Fibroblast of villous mesenchyme (primary cell): ENCODE measurements at places on chromosomes 1 and 21. TPM values are rescaled to one million over a fixed set of nuclear protein-coding genes. Genes with fewer than 3 reads are reported as not detected.

The PLCH2 gene
- total RNA-seq = under 0.01 TPM in 2 replicates

The KRTAP21-2 gene
- not detected in 2 replicates for total RNA-seq

The F3 gene
- total RNA-seq = 198 and 506 TPM in 2 replicates

The LCE3E gene
- not detected in 2 replicates for total RNA-seq

GRCh38 chr1:52237430-52237829 is 95.5 kb downstream of the ZFYVE9 start:
- DNase-seq = peak; percentile 55

DNA sequence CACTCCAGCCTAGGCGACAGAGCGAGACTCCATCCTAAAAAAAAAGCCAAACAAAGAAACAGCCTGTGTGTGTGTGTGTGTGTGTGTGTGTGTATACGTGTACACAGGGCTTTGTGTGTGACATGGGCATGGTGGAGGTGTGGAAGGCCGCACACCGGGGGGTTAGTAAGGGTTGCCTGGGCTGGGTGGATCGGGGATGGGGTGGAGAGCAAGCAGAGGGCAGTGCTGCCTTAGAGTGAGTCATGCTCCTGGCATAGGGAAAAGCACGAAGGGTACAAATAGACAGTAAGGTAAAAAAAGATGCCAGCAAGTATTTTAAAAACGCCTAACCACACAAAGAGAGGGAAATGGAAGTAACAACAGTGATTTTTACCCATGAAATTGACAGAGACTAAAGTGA is 6.2 kb downstream of the PRMT2 start:
- no peak for DNase-seq

DNA sequence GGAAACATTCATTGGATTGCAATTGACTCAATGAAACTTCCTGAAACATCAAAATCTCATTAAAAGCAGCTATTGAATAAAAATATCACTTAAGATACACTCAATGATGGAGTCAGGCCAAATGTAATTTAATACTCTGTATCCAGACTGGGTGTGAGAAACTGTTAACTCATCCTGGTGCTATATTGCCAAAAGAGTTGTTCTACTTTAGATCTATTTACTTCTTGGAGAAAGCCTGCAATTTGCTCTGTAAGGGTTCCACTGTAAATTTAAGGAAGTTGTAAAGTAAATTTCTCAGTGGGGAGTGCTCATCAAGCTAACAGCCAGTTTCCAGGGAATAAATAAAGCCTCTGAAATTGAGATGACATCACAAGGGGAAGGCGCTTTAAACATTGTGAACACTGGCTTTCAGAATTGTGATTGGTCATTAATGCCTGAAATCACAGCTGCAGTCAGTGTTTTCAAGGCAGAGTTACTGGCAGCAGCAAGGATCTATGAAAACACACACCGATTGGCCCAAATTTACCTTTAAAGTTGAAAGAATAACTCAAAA is 91.4 kb downstream of the OLFM3 start:
- DNase-seq = no peak

- DNase-seq = peak; percentile 22
These were observed 943 bp downstream of the SEMA6C start for GRCh38 chr1:151145304-151146071.

DNA sequence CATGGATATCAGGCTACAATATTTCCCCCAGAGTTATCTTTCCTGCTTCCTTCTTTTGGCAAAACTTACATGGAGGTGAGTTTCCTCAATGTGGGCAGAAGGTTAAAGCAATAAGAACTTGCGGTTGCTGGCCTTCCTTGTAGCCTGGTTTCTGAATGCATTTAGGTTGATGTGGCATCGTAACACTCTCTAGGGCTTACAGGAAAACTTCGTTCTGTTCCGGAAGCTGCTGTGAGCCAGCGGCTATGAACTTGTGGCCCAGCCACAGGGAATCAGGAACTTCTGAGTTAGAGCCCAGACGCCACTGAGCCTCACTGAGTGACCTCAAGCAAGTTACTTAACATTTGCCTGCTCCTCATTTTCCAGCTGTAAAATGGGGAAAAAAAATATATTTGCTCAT is 623.4 kb upstream of the ADAMTS5 start:
- DNase-seq = peak; percentile 11

GRCh38 chr1:209552406-209553264 is 30.9 kb upstream of the CAMK1G start:
- DNase-seq = no peak

- no peak for DNase-seq
These were observed 153.7 kb upstream of the C1orf174 start for GRCh38 chr1:4053774-4054173.

- DNase-seq = peak; percentile 13
These were observed 3.9 kb upstream of the PRKCZ start for GRCh38 chr1:2046174-2046917.

GRCh38 chr1:228343191-228343661 is 63.4 kb downstream of the TRIM11 start:
- no peak for DNase-seq
